ENCODE measurements at places on chromosomes 7 and 10. TPM values are rescaled to one million over a fixed set of nuclear protein-coding genes. Genes with fewer than 3 reads are reported as not detected.

GRCh38 chr7:92598310-92598981, 8.3 kb upstream of the FAM133B start:
- no peak for DNase-seq

CALCR gene
- not detected for total RNA-seq

EEF1AKMT2 gene
- total RNA-seq: 18.3 TPM

DNA sequence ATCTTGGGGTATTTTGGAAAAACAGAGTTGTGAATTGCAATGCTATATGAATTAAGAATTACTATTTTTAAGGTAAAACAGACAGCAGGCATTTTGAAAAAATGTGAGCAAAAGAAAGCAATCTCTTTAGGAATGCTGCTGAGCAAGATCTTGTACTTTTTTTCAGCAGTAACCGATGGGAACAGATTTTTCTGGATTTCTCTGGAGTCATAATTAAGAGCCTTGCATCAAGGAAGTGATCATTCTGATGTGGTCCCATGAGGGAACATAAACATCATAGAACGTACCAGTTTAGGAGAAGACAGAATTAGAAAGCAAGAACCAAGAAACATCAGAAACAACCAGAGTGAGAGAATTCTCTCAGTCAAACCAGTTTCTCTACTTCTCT, 157.0 kb upstream of the AGR3 start:
- DNase-seq: no peak

All from myocyte (in vitro differentiated cells).